ENCODE measurements at places on chromosomes 7 and 10.

- H3K27me3 ChIP-seq: no peaks in the 10 kb centered on the region
- DNase-seq: no peak
- H3K4me1 ChIP-seq: peaks cover 25% of the 10 kb centered on the region
- H3K27ac ChIP-seq: no peak overlapping the region
- no peak overlapping the region for H3K4me3 ChIP-seq
- H3K36me3 ChIP-seq: peaks cover 54% of the 10 kb centered on the region
Measured at GRCh38 chr7:107613439-107613838, 33.4 kb downstream of the BCAP29 start.

DNA sequence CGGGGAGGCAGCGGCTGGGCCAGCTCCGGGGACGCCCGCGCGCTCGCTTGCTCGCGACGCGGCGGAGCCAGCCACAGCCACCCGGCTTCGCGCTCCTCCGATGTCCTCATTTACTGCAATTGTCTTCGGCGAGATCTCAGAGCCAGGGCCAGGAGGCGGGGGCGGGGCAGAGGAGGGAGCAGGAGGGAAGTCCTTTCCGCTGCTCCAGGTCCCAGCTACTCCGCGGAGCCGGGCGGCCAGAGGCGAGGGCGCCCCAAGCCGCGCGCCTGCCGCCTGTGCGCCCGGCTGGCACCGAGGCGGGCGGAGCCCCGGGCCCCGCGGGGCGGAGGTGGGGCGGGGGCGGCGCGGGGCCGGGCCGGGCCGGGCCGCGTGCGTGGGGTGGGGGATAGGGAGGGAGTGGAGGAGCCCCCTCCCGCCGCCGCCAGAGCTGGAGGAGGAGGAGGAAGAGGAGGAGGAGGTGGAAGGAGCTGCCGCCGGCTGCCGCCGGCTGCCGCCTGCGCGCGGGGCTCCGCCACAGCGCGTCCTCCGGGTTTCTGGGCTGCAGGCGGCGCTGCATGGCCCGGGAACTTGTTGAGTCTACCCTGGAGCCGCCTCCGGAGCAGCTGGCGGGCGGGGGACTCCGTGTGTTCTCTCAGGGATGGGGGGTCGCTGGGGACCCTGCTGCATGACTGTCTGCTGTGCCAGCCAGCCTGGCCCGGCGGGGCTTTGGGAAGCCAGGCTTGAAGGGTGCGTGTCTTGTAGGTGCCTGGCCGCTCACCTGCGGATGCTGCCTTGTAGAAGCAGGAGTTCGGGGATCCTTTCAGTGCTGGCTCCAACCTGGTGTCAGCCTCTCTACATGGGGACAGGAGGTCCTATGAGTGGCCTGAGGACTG, at the start of gene INSYN2A:
TSS of gene INSYN2A (minus strand) at position 310 of the 872 bp plus-strand sequence. CDS start 20,196 bp downstream, outside the sequence.
- no peak within 1 kb of the TSS for H3K27ac ChIP-seq
- H3K27me3 ChIP-seq: peaks cover 28% of the 10 kb centered on the region
- H3K4me1 ChIP-seq: no peaks in the 10 kb centered on the region
- no peaks in the 10 kb centered on the region for H3K36me3 ChIP-seq

- H3K36me3 ChIP-seq: no peaks in the 10 kb centered on the region
- H3K4me3 ChIP-seq: no peak overlapping the region
- H3K27me3 ChIP-seq: no peaks in the 10 kb centered on the region
- H3K4me1 ChIP-seq: no peaks in the 10 kb centered on the region
- H3K27ac ChIP-seq: no peak overlapping the region
- DNase-seq: no peak
Measured at GRCh38 chr10:55837273-55837672, 523.8 kb downstream of the ZWINT start.

DNA sequence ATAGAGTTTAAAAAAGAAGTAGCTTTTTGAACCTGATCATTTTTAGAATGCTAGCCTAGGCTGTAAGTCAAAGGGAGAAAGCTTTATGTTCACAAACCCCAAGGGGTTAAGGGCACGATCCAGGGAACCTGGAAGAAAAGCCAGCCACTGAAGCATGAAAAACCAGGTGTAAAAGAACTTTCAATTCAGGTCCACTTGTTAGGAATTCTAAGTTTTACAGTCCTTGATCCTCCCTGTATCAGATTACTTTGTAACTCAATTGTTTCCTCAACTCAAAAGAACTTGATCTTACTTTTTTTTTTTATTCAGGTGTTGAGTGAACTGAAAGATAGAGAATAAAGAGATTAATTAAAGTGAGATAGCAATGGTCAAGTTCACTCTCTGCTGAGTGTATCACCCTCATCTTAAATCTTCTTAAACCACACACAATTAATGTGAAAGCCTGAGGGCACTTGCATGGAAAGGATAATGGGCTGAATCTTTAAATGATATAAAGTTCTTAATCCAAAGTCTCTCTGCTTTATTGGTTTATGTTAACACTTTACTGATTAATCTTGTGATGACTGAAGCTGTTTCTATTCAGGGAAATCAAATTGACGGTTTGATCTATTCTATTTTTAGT, 672.2 kb upstream of the LRRN3 start:
- H3K27ac ChIP-seq: no peak overlapping the region
- no peaks in the 10 kb centered on the region for H3K27me3 ChIP-seq
- H3K4me1 ChIP-seq: no peaks in the 10 kb centered on the region
- no peak for DNase-seq
- no peaks in the 10 kb centered on the region for H3K36me3 ChIP-seq
